ENCODE measurements at places on chromosomes 5 and 9. TPM values are rescaled to one million over a fixed set of nuclear protein-coding genes. Genes with fewer than 3 reads are reported as not detected.

DNA sequence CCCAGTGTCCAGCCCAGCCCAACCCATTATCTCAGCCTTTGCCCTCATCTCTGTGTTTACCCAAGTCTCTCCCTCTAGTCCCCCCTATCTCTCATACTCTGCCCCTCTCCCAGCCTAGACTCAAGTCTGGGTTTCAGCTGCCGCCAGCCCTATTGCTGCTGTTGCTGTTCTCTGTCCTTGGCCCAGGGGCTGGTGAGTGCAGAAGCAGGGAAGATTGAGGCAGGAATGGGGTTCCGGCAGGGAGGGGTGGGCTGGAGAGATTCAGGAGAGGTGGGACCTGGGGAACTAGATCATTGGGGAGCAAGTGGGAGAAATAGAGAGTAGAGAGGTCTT, 702 bp downstream of the TMEM8B start:
- no peak for DNase-seq

- no peak for DNase-seq
These were observed 229.0 kb downstream of the TSSK1B start for GRCh38 chr5:113205807-113206206.

GRCh38 chr5:135977375-135977928, 22.7 kb upstream of the LECT2 start:
- DNase-seq: peak; percentile 50

Gene C8G
- 5.0 TPM for polyA plus RNA-seq

Gene UNC13B
- 20.8 TPM for polyA plus RNA-seq
